ENCODE measurements at places on chromosomes 7 and 10.

GRCh38 chr10:43265799-43266721 lies 805 bp downstream of the RASGEF1A start:
- DNase-seq, result peak; percentile 56

- no peak for DNase-seq
These were observed 40.2 kb upstream of the PROSER2 start for GRCh38 chr10:11782793-11783557.

GRCh38 chr7:151838861-151839381 lies 38.0 kb downstream of the PRKAG2 start:
- DNase-seq, result peak; percentile 42

DNA sequence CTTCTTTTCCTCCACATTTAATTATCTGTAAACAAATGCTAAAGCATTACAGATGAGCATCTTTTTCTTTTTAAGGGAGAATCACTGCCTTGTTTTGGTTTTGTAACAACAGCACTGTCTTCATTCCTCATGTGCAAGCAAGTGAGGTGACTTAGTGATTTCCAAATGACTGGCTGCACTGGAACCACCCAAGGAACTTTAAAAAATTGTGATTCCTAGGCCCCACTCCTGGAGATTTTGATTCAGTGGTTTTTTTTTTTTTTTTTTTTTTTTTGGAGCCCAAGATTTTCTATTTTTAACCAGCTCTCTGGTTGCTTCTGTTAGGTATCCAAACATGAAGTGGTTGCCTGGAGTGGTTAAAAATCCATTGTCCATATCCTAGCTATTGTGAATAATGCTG lies 176.2 kb downstream of the LRMDA start:
- no peak for DNase-seq

GRCh38 chr10:2401459-2401858 lies 664.1 kb upstream of the ADARB2 start:
- DNase-seq, result no peak

DNA sequence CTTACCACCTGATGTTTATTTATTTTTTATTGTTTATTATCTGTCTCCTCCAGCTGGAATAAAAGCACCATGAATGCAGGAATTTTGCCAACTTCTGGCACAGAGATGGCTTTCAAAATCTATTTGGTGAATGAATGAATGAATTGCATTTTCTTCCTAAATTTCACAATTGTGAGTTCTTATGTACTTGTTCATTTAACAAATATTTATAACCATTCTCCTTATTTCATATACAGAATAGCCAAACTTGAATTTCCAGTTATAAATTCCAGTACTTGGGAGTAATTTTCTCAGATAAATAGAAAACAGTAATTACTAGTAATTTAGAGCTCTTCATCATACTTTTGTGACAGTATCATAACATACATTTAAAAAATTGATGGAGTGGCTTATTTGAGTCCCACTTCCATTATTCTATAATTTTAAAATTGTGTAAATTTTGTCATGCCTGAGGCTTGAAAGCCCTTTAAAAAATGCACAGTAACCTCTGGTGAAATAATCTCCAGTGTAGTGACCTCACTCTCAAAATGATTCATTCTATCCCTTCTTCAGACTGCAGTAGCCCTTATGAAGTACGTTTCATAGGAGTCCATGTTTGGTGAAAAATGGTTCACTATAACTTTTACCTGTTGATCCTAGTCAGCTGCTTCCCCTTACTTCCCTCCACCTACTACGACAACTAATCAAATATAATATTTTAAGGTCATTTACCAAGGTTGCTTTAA lies 40.0 kb upstream of the SRI start:
- no peak for DNase-seq

GRCh38 chr10:67527351-67527750 lies 168.6 kb downstream of the CTNNA3 start:
- no peak for DNase-seq

DNA sequence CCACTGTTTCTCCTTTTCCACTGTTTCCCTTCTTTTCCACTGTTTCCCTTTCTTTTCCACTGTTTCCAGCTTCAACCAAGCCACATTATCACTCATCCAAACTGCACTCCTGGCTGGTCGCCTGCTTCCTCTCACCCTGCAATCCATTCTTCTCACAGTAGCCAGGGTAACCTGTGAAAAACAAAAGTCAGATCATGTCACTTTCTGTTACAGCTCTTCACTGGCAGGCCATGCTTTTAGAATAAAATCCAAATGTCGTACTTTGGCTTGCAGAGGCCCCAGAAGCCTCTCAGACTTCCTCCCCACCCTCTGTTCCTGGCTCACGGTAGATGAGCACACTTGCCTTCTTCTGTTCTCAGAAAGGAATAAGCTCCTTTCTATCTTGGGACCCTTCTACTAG lies 33.9 kb downstream of the STARD3NL start:
- DNase-seq, result no peak

DNA sequence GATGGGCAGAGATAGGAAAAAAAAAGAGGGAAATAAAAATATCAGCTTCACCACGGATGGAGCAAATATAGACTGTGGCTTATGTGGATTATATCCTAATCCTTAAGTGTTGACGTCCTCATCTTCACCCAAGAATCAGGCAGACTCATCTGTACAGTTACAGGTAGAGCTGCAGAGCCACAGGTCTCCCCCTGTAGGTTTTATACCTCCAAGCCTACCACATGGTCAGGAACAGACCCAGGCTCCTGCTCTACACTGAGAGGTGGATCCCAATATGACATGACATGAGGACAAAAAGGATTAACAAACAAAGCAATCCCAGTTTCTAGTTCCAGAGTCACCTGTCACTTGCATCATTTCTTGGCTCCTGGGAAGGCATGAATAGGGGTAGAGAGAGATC lies 400.8 kb downstream of the SEMA3D start:
- no peak for DNase-seq

DNA sequence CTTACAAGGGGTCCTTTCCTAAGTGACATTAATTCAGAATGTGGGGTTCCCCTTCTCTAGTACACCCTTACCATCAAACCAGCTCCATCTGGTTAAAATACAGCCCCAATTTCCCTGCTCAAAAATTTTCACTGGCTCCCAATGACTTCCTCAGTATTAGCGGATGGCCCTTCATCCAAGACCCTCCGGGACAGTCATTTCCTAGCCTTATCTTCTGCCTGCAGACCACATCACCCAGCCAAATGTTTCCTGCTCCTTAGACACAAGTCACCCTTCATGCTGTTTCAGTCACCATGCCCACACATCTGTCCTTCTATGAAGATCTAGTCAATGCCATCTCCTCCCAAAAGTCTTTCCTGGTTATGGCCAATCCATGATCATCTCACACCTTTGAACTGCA lies 45.2 kb downstream of the PARD3 start:
- no peak for DNase-seq

DNA sequence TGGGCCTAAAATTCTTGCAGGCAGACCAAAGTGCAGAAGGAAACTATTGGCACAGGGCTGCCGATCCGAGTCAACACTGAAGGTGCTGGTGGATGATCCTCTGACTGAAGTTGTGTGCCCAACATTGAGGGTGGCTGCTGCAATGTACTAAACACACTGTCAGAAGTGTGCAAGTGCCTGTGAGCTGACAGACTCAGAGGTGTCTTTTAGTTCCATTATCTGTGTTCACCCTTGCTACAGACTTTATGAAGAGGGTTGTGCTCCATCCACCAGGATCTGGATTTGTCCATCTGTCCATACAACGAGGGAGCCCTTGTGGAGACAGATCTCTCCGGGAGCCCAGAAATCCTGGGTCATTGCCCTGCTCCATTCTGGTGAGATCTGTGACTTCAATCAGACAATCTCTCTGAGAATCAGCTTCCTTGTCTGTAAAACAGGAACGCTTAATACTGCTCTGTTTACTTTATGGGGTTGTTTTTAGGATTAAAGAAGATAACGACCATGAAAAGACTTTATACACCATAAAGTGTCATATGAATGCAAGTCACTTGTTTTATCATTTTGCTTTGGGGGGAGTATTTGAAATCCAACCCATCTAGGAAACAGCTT lies 9.5 kb upstream of the TRPV6 start:
- DNase-seq, result no peak

DNA sequence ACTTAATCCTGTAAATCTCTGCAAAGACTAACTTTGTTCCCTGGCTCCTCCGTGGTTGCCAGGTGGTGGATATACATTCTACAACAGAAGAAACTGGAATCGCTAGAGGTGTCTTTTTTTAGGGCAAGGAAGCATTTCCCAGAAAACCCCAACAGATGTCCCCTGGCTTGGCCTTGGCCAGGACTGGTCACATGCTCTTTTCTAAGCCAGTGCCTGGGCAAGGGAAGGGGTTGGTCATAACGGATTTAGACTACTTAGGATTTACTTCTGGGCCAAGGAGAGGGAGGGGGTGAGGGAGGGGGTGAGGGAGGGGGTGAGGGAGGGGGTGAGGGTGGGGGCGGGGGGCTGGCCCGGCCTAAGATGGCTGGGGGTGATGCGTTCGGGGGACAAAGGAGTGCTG lies 105.7 kb downstream of the SNX10 start:
- no peak for DNase-seq

DNA sequence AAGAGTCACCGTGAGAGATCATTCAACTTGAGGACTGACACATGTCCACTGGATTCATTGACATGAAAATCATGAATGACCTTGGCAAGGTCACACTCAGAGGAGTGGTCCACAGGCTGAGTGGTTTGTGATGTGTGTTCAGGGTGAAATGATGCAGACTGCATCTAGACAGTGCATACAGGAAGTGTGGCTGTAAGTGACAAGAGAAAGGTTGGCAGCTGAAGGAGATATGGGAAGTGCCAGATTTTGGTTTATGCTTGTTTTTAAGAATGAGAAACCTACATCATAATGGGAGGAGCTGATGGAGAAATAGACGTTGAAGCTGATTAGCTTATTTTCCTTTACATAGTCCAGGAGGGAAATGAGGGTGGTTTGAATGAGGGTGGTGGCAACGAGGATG lies 64.8 kb upstream of the VIPR2 start:
- DNase-seq, result no peak

- DNase-seq, result no peak
These were observed 12.2 kb downstream of the DNAJB9 start for GRCh38 chr7:108581655-108582491.

- DNase-seq, result no peak
These were observed 18.7 kb downstream of the TSPAN15 start for GRCh38 chr10:69469976-69470375.

DNA sequence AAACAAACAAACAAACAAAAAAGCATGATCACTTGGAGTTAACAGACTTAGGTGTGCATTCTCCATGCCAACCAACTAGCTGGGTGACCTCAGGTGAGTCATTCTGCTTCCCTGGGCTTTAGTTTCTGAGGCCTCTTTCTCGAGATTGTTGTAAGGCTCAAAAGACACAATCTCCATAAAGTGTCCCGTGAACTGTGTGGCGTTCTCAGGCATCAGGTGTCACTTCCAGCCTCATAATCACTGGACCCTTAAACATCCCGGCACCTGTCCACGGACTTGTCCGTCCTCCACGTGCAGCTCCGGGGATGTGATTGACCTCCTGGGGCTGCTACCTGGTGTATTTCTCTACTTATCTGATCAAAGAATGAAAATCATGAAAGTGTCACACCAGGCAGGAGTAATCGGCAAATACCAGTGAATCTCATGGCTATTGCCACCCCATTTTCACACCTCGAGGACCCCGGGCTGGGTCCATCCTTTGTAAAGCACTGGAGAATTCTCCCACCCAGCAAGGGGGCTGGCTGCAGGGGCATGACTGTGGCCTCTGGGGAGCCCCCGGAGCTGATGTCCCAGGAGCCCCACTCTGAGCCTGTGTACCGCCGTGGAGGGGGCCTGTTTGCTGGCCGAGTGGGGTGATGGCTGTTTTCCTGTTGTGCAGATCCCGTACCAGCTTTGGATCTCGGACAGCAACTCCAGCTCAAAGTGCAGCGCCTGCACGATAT lies 189.8 kb upstream of the SH2B2 start:
- DNase-seq, result no peak

DNA sequence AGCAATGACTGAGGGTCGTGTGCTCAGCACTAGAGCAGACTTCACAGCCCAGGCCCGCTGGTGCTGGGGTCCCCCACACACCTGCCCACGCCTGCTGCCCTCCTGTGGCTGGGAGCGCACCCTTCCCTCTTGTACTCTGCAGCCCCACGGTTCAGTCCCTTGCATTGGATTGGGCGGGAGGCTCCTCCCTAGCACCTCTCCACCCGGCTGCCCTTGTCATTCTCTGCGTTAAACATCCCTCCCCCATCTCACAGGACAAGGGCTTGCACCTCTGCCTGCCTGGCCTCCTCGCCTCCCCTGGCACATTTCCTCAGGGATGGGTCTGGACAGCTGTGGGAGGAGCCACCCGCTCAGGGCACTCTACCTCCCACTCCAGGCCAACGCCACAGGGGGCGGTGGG lies 68.6 kb downstream of the ALOX5 start:
- no peak for DNase-seq

- no peak for DNase-seq
These were observed 360.8 kb downstream of the CRPPA start for GRCh38 chr7:16060502-16060901.

DNA sequence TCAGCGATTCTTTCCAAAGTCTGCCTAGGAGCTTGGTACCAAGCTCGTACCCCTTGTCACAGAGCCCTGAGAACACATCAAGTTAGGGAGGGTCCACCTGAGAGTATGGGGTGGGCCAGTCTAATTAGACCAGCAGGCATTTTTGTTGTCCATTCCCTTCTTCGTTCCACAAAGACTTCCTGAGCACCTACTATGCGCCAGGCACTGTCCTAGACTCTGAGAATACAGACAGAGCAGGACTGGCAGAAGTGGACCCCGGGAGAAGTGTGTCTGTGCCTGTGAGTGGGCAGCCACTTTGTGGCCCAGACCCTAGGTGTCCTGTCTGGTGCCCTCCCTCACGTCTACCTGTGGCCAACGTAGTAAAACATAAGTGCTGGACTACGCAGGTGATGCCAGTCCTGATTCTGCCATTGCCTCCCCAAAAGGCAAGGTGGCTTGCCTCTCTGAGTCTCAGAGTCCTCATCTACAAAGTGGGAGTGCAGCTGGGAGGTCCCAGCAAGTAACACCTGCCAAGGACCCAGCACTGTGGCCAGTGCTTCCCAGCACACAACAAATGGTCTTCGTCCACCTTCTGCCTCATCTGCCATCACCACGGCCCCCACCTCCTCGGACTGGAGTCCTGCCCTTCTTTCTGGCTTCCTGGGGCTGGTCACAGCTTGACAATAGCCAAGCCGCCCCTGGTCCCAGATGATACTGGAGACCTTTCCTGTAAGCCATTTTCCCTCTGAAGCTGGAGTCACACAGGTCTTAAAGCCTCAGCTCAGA lies 54.3 kb upstream of the DUSP5 start:
- no peak for DNase-seq

- no peak for DNase-seq
These were observed 344.6 kb upstream of the SHH start for GRCh38 chr7:156156734-156157408.

GRCh38 chr10:29026065-29026797 lies 262.6 kb upstream of the LYZL1 start:
- DNase-seq, result no peak

All from activated effector memory CD4-positive, alpha-beta T cell treated with Interleukin-2 at 50 U/mL for 16 hours (primary cell).